Activated T-helper 1 cell treated with anti-CD3 and anti-CD28 coated beads, Interleukin-2, amount 50 U/mL, for 16 hours (primary cell): ENCODE measurements at places on chromosomes 16 and 17.

DNA sequence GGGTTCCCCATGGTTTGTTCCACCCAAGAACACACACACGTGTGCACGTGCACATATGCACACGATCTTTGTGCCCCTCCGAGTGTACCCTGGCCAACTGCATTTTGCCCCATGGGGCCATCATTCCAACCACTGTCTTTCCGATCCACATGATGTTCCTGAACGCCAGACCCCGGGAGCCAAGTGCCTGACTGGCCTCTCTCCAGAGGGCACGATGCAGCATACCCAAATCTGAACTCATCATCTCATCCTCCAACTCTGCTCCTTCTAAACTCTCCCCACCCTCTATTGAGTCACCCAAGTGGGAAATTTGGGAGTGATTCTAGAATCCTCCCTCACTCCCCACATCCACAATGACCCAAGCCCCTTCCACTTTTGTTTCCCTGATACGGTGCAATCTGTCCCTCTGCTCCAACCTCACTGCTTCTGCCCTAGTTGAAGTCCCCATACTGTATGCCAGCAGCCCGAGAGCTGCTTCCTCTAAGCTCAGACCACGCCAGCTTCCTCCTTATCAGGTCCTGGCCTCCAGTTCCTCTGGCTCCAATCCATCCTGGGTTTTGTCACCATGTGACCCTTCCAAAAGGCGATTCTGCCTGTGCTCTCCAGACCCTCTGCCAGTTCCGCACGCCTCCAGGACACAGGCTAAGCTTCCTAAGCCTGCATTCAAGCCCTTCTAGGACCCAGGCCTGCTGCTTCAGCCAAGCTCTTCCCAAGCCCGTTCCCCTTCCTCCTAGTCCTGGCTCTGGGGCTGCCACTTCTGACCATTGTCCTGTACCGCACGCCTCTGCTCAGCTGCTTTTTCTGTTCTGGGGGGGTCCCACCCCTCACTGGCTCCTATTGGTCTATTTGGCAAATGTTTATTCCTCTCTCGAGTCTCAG is 10.1 kb upstream of the TMEM208 start:
- no peak for DNase-seq

DNA sequence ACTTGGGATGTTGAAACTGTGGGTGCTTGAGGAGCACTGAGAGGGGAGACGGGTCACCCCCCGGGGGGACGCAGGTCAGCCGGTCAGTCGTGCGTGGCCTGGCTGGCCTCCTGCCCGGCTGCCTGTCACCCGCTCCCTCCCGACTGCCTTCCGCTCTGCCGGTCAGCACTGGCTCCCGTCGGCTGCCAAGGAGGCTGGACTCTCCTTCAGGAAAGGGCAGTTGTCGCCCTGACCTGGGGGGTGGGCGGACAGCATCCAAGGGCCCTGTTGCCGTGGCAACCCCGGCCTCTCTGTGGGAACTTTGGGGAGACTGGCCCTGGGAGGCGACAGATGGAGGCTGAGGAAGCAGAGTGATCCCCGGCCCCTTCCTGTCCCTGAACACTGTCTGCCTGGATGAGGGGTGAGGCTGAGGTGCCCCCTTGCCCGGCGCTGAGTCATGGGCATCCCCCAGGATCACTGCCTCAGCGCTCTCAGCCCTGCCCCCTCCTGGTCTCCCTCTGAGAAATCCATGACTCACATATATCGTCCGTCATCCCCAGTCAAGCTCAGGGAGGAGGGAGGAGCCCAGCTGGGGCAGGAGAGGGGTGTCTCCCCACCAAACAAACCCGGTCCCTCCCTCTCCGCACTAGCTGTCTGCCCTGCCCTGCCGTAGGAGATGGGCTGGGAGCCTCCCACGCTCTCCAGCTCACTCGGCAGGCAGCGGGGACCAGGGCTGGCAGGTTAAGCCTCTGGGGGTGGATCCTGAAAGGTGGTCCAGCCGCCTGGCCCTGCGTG is at the start of gene ADGRG1:
Gene ADGRG1 (plus strand): TSS at position 623 of the 774 bp plus-strand sequence. CDS start 21,658 bp downstream, outside the sequence.
- DNase-seq, result peak; percentile 37

DNA sequence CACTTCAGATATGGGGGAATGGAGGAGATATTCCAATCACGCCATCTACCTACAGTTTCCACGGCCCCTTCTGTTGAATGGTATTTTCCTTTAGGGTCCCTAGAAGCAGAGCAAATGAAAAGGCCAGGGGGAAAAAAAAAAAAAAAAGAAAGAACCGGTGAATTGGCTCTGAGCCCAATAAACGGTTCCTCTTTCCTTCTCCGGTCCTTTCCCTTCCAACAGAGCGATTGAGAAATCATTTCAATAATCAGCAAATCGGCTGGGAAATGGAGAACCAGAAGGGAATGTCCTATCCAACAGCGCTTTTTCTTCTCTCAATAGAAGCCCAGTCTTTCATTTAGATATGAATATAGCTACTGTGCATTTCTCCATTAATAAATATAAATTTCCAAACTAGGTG is 26.8 kb upstream of the HOXB13 start:
- no peak for DNase-seq

DNA sequence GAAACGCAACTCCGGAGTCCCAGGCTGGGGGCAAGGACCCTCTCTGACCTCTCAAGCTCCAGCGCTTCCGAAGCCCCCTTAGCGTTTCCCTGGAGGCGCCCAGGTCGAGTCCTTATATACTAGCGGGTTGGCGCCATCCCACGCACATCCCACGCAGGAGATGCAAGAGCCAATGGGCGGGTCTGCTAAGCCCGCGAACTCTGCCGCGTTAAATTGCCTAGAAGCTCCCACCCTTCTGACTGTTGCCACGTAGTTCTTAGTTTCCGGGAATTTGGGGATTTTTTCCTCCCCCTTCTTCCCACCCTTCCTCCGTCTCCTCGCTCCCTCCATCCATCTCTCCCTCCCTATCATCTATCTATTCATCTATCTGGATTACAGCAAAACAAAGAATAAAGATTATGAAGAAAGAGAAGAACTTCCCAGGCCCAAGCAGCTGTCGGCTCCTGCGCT is at the start of gene SLFN11:
Gene SLFN11 (minus strand): TSS at position 88 of the 450 bp plus-strand sequence. CDS start 9,814 bp downstream, outside the sequence.
- peak; percentile 77 for DNase-seq

DNA sequence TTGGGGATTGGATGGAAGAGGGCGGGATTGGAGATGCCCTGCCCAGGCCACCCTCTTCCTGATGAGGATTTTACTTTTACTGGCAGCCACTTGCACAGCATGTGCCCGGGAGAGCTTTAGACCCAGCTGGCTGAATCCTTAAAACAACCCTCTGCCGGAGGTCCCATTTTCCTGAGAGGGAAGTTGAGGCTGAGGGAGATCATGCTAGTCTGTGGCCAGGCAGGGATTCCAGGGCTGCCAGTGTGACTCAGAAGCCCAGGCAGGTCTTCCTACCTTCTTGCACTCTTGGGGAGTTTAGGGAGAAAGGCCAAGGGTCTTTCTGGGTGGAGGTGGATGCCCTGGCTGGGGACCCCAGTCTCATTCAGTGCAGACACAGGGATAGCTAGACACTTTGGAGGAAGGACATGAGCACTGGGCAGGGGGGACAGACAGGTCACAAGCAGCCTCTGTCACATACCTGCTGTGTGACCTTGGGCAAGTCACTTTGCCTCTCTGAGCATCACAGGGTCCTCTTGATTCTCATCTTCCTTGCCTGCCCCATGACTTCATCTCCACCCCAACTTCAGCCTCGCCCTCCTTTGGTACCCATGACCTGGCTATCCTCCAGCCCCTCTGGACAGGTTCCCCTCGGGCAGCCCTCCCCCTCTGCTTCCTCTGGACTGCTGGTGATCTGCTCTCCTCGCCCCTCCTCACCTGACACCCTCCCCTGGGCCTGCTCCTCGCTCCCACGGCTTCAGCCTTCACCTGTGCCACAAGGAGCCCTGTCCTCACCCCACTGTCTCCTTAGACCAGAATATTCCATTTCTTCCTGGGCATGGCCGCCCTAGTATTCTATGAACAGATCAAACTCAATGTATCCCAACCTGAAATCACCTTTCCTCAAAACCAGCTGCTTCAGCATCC is 11.3 kb upstream of the DCAF7 start:
- no peak for DNase-seq
